ENCODE measurements at places on chromosomes 3 and 15. TPM values are rescaled to one million over a fixed set of nuclear protein-coding genes. Genes with fewer than 3 reads are reported as not detected.

Gene AGTR1
- total RNA-seq: 5.7 TPM

Gene FRG2C
- total RNA-seq: not detected

Gene BCHE
- total RNA-seq: 54.9 TPM

Gene ANKUB1
- not detected for total RNA-seq

All from smooth muscle cell of the umbilical artery (primary cell).